ENCODE measurements at places on chromosomes 1 and 21.

DNA sequence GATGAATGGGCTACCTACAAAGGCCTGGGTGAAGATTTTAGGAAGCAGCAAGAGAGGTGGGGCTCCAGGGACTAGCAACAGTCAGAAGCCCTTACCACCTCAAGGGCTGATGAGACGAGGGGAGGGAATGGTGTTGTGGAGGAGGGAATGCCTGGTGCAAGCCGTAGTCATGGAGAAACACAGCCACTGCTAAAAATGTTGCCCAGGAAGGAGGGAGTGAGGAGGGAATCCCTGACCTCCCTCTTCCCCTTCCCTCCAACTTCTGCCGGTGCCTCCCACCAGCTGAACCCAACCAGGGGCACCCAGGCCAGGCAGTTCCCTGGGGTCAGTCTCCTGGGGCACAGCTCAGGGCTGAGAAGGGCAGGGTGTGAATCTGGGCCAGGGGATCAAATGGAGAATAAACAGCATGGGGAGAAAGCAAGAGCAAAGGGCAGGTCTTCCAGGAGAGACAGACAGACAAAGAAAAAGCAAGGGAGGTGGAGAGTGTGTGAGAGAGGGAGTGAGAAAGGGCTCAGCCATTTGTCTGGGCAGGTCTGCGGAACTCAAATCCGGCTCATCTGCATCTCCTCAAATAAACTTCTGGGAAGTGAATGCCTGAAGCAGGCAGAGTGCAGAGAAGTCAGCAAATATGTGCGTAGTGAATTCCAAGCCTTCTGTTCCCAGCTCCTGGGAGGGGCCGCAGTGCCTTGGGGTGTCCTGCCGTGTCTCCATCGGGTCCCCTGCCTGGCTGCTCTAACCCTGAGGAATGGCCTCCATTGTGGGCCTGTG is 27.1 kb upstream of the POU3F1 start:
- DNase-seq, result no peak

GRCh38 chr21:38669186-38669585 is 136.5 kb upstream of the ETS2 start:
- DNase-seq, result no peak

DNA sequence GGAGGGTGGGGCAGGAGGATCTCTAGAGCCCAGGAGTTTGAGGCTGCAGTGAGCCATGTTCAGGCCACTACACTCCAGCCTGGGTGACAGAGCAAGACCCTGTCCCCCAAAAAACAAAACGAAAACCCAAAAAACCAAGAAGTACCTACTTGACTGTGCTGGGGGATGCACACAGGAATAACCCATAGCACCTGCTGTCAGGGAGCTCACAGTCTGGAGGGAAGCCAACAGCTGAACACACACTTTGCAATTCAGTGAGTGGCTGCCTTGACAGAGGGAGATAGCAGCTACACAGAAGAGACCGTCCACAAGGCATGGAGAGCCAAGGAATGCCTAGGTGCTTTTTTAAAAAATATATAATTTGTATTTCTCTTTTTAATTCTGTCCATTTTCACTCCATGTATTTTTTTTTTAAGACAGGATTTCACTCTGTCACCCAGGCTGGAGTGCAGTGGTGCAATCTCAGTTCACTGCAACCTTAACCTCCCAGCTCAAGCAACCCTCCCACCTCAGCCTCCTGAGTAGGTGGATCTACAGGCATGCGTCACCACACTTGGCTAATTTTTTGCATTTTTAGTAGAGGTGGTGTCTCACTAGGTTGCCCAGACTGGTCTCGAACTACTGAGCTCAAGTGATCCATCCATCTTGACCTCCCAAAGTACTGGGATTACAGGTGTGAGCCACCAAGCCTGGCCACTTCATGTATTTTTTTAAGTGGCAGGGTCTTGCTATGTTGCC is 68.7 kb downstream of the NID1 start:
- no peak for DNase-seq

DNA sequence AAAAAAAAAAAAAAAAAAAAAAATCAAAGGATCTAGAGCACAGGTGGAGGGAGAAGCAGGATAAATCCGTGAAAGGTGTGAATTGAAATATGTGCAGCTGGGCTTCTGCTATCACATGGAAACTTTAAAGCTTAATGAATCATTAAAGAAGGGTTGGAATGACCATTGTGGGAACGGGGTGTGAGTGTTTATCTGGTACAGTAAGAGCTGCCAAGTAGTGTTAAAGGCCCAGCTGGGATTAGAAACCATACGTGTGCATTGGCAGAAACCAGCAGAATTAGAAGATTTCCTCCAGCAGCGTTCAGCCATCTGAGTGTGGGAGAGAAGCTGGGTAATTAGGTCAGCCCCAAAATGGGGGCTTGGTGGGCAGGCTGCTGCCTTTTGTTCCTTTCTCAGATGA is 13.5 kb downstream of the FALEC start:
- no peak for DNase-seq

DNA sequence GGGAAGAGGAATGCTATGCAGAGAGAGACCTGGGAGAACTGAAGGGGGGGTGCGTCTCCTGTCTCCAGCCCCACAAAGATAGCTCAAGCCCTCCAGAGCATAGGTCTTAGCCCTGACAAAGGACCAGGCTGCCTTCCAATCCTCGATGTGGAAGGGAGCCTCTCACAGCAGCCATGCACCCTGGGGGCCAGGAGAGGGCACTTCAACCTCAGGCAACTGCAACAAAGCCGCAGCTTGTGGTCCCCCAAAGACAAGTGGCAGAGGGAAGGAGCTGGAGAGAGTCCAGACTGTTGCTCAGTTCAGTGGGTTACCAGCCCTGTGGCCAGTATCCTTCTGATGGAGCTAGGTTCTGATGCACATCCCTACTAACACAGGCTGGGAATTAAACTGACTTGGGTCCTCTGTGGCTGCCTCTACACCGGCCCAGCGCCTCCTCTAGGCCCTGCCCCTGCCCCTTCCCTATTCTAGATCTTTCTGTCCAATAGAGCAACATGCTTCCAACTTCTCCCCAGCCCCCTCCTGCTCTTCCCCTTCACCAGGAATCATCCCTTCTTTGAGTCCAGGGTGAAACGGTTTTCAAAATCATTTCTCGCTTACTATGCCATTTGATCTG is 100.7 kb upstream of the SPATA6 start:
- DNase-seq, result peak; percentile 56

DNA sequence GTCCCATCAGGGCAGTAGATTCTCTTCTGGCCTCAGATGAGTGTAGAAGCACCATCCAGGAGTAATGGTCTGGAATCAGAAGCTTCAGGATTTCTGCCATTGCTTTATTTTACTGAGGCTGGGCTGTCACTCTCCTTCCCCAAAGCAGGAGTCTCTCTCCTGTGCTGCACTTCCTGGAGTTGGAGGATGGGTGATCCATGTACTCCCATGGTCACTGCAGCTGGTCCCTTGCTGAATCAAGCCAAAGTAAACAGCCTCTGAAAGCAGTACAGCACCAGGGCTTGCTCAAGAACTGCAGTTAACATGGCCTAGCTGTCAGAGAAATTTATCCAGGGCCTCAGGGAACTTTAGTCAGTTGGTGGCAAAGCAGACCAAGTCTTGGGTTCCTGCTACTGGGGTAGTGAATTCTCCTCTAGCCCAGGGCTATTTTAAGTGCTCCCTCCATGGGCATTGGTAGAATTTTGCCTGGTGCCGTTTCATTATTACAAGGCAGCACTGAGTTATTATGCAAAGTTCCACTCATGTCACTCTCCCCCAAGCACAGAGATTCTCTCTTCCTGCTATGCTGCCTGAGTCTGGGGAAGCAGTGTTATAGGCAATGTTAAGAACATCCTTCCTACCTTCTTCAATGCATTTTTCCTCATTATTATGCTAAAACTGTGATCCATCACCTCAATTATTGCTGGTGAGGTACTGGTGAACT is 29.5 kb downstream of the DRAM2 start:
- no peak for DNase-seq

DNA sequence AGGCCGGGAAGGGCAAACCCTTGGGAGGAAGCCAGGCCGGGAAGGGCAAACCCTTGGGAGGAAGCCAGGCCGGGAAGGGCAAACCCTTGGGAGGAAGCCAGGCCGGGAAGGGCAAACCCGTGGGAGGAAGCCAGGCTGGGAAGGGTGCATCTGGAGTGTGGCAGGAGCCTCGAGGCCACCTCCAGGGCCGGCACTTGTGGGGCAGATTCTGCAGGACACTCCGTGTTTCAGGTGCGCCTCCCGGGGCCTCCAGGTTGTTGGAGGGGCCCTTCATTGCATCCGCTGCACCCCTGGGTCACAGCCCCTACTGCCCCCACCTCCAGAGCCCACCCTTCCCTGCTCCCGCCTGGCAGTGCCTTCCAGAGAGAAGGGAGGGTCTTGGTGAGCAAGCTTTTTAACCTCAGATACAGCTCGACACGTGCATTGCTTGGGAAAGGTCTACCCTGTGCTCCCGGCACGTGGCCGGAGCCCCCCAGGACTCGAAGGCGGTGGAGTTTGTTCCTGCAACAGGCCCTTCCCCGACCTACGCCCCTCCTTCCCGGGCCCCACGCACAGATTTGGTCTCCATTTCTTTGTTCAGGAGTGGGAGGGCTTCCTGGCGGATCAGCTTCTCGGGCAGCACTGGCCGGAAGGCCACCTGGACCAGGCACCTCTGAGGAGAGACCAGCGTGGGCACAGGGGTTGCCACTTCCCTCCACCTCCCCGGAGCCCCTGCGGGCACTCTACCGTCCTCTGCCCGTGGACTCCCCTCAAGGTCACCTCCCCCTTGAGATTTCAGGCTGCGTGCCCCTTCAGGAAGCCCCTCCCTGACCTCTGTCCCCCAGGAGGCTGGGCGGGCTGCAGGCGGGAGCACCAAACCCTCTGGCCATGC is 9.4 kb upstream of the TMEM52 start:
- DNase-seq, result no peak

- no peak for DNase-seq
Measured at GRCh38 chr1:152858062-152858461, 1.7 kb upstream of the LCE7A start.

DNA sequence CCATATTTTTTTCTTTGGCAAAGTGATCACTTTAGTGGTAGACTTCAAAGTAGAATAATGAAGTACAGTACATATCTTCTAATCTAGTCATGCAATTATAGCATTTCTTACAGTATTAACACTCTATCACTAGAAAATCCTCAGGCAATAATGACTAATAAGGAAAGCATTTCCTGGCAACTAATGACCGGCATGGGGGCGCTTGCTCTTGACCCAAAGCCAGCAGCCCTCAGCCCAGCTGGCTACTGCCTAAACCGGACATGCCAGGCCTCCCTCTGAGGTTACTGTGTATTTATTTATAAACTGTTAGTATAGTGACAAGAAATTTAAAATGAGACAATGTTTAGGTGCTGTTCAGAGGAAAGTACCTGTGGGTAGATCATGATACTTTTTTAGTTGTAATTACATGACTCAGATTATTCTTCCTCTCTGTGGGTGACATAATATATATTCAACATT is 633.8 kb downstream of the PTPRC start:
- DNase-seq, result no peak

GRCh38 chr1:230228236-230228897 is 161.3 kb downstream of the GALNT2 start:
- no peak for DNase-seq

DNA sequence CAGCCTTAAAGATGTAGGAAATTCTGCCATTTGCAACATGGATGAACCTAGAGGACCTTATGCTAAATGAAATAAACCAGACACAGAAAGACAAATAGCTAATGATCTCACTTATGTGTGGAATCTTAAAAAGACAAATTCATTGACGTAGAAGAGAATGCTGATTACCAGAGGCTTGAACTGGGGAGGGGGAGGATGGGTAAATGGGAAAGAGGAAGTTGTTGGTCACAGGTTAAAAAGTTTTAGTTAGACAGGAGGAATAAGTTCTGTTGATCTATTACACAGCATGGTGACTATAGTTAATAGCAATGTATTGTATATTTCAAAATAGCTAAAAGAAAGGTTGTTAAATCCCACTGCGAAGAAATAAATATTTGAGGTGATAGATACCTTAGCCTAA is 62.8 kb downstream of the PKN2 start:
- no peak for DNase-seq

DNA sequence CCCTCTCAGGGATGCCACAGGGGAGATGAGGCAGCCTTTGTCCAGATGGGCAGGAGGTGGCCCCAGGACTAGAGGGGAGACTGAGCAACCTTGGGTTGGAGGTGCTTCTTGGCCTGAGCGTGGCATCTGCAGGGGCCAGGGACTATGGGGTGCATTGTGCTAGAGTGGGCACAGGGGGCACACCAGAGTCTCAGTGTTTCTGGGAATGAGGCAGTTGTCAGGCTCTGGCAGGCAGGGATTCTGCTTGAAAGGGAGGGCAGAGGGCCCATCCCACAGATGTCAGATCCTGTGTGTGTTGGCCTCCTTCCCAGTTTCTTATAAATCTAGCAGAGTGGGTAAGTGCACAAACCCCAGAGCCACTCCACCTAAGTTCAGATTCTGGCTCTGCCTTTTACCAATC is 13.7 kb downstream of the LGR6 start:
- no peak for DNase-seq

DNA sequence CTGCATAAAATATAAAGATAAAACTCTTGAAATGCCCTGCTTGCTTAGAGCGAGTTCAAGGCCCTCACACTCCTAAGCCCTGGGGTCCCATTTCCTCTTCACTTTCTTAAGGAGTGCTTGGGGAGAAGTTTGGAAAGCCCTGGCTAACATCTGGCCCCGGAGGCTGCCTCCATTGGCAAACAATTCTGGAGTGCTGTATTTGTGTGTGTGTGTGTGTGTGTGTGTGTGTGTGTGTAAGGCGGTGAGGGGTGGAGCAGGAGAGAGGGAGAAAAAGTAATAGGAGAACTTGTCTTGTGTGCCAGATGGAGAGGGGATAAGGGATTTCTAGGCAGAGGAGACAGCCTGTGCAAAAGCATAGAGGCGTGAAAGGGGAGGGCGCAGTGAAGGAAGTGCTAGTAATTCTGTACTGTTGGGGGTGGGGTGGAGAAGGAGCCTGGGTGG is 578 bp upstream of the TRIM62 start:
- DNase-seq, result no peak

DNA sequence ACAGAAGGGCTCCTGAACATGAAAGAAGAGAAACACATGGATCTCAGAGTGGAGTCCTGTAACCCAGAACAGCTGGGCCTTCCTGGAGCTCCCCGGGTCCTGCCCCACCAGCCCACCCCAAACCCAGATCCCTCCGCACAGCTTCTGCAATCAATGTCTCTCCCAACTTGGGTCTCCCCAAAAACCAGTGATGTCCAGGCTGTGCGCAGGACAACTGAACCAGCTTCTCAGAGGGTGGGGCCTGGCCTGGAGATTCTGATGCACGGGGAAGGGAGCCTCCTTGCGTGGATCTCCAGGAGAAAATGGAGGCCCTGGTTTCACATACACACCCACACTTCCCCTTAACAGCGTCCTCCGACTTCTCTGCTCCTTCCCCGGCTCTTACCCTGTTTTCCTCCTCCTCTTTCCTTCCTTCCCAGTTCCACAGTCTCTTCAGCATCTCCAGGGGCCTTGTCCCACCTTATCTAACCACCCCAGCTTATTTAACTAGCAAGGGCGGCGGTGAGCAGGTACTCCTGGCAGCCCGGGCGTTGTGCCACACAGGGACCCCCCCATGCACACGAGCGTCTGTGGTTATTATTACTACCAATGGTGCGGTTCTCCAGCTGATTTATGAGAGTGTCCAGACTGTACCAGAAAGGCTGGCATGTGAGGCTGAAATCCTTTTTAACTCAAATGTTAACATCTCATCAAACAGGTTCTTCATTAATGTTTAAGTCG is 11.2 kb upstream of the MX2 start:
- DNase-seq, result no peak

- DNase-seq, result no peak
Measured at GRCh38 chr1:226327761-226328162, 18.8 kb upstream of the LIN9 start.
